CD4-positive, alpha-beta T cell treated with Interleukin-17A for 4 hours (primary cell): ENCODE measurements at places on chromosomes 12 and 14.

DNA sequence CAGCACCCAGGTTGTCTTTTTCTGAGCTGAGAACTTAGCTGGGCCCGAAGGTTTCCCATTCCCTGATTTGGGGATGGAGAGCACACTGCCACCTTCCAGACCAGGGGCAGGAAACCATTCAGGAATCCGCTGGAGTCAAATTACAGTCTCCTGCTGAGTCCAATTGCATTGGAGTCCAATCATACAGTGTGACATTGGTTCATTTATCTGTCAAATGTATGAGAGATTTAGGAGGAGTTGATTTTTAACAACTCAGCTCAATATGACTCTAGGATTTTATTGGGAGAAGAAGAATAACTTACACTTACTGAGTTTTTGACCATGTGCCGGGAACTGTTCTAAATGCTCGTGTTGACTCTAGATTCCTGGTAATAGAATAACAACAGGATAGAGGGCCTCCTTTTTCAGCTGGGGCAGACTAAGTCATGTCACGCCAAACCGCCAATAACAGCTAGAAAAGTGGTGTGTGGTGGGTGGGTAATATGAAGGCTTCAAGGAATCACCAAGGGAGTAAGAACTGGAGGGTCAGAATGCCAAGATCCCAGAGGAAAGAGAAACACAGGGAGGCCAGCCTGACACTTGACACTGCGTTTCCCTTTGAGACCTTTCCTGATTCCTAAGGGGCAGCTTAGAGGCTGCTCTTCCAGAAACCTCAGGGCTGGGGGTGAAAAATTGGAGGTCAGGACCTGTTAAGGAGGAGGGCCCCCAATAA, 11.5 kb downstream of the SYNDIG1L start:
- DNase-seq: no peak

DNA sequence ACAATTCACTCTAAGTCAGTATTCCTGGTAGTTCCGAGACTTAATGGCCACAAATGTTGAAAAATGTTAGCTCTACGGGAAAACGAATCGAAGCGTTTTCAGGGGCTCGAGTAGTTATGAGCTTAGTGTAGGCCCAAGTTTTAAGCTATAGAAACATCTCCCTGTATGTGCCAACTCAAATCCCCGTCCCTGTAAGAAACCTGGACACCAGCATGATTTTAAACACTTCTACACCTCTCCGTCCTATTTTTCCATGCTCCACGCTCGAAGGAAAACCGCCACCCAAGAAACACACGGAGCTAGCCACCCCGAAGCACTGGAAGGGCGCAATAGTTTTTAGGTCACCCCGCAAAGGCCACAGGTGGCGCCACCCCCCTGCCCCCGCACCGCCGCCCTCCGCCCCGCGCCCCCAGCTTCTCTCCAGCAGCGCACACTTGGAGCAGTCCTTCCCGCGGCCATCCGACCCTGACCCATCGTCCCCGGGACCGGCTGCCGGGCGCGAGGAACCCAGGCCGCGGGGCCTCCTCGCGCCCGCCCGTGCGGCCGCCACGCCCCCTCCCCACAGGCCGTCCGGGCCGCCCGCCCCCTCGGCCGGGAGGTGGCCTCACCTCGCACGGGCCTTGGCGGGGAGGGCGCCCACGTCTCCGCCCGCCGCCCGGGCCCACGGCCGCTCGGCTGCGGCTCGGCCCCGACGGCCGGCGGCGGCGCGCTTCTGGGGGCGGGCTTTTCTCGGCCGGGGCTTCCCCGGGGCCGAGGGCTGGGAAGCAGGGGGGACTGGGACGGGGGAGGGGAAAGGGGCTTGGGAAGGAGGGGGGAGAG, 522 bp downstream of the R3HDM2 start:
- DNase-seq: no peak

- no peak for DNase-seq
Observed at GRCh38 chr12:25155022-25155576, 39.9 kb downstream of the DNAI7 start.

- DNase-seq: no peak
Observed at GRCh38 chr12:21472197-21472823, 29.1 kb downstream of the RECQL start.

DNA sequence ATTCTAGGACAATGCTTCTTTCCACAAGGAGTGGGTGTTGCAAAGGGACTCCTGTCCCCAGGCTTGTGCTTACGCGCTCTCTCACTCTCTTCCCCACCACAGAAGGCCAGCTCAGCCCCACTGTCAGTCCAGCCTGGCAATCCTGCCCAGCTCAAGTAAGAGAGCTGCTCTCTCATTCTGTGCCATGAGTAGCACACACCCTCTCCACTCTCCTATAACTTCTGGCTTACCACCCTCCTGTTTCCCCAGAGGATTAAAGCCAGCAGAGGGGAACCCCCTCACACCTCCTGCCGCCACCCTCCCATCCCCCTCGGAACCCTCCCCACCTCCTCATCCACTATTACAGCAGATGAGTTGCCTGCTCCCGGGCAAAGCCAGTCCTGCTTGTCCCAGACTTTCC, 17.1 kb downstream of the NCKAP5L start:
- DNase-seq: no peak
